ENCODE measurements at places on chromosomes 1 and 21.

GRCh38 chr1:159177272-159177907 lies 6.0 kb downstream of the CADM3 start:
- DNase-seq, result no peak

GRCh38 chr1:218266356-218266755 lies 18.7 kb upstream of the RRP15 start:
- DNase-seq, result no peak

- DNase-seq, result no peak
These were observed 7.3 kb downstream of the SON start for GRCh38 chr21:33549848-33550771.

DNA sequence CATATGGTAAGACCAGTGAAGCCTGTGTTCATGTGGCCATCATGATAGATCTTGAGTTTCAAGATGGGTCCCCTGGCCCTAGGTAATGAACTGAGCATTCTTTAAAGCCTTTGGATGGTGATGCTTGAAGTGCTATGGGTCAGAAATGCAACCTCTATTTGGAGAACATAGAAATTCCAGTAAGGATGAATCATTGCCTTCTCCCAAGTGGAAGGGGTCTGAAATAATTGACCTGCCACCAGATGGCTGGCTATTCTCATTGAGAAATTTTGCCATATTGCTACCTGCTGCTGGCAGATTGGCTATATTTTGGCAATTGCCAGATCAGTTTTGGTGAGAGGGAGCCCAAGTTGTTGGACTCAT lies 739 bp upstream of the IFI6 start:
- no peak for DNase-seq

GRCh38 chr1:51998701-51999100 lies 8.2 kb upstream of the RAB3B start:
- DNase-seq, result no peak

DNA sequence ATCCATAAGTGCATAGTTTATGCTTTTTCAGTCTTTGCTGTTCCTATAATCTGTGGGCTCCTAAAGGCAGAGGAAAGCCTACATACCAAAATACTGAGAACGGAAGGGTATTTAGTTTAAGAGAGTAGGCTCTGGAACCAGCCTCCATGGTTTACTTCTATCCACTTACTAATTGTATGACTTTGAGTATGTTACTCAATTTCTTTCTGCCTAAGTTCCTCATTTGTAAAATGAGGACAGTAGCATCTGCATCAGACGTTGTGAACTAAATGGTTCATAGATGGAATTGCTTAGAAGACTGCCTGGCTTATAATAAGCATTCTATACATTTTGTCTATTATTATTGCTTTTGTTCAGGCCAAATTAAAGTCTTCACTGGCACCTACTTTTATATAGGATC lies 111.0 kb downstream of the NTNG1 start:
- no peak for DNase-seq

DNA sequence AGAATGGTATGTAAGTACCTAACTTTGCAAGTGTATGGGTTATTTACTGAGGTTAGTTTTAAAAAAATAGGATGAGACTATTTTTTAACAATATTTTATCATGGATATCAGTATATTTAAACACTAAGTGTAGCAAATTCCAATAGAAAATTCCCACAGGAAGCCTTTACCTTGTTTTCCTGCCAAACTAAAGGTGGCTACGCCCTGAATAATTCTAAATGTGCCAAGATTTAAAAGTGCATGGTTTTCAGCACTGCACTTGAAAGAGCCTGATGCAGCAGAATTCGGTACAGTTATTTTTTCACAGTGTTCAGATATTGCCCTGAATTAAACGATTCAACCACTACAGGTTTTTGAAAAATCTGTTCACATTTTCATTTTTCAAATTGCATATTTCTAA lies 1622.8 kb upstream of the B3GALT2 start:
- DNase-seq, result no peak

DNA sequence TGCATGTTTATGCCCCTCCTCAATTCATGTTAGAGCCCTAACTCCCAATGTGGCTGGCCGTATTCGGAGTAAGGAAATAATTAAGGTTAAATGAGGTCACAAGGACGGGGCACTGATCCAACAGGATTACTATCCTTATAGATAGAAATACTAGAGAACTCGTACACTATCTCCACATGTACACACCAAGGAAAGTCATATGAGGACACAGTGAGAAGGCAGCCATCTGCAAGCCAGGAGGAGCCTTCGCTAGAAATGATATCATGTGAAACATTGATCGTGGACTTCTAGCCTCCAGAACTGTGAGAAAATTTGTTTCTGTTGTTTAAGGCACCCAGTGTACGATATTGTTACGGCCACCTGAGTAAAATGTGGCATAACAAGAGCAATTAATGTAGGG lies 79.7 kb downstream of the FAF1 start:
- DNase-seq, result no peak

DNA sequence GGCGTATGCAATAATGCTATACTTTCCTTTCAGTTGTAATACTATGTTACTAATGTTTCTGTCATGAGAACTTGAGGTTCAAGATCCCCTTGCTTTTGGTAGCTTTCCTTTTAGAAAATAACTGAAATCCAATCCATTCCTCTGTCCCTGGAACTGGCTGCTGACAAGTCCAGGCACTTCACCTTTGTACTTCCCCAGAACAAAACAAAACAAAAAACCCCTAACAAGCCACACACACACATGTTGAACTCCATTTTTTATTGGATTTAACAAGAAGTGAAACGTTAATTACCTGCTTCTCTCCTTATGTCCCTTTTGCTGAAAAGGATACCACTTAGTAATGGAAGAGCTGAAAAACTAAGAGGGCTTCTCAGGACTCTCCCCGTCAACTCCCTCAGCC lies 26.1 kb upstream of the SDC3 start:
- DNase-seq, result no peak

GRCh38 chr21:29178926-29179325 lies 48.5 kb downstream of the MAP3K7CL start:
- no peak for DNase-seq

GRCh38 chr1:168408884-168409283 lies 128.2 kb downstream of the TBX19 start:
- DNase-seq, result peak; percentile 46
